ENCODE measurements at places on chromosomes 7 and 10.
A peak's percentile ranks its signal among the peaks of the same experiment; 100 is the strongest.

DNA sequence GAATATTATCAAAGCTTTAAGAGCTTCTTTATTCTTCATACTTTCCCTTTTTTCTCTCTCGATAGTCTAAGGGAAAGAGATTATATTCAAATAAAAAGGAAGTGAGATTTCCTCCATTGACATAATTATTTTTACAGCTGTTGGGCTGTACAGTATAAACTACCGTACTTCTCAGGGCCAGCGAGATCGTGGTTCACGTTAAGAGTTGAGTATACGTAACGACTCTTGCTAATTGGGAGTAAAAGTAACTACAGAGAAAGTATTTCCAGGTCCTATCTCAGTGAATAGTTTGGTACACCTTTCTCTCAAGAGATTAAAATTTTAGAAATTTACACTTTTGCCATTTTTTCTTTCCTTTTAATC is 57.8 kb downstream of the INPP5F start:
- no peak for DNase-seq

DNA sequence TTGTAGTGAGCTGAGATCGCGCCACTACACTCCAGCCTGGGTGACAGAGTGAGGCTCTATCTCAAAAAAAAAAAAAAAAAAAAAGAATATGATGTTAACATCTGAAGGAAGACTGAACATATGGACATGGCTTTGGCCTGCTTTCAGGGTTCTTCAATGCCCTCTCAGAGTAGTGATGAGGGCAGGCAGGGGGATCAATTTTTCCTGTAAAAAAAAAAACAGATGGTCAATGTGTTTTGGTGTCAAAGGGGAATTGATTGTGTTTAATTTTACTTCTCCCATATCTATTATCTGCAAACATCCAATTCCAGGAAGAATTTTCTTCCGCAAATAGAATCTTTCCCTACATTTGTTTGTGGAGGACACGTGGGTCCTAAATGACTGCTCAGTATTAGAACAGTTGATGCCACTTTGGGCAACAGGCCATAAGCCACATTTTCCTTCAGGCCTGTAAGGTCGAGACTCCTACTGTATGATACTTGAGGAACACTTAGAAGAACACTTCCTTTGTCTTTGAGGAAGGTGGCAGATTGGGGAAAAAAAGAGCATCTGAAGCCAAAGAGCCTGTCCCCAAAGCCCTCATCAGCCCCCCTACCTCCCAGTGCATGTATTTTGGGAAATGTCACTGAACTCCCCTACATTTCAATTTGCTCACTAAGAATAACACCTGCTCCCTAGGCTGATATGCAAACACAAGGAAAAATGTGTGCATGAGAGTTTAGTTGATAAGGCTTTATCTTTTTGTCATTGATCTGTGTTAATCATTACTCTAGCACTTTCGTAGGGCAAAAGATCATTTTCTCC is 28.3 kb downstream of the MGAM2 start:
- no peak for DNase-seq

DNA sequence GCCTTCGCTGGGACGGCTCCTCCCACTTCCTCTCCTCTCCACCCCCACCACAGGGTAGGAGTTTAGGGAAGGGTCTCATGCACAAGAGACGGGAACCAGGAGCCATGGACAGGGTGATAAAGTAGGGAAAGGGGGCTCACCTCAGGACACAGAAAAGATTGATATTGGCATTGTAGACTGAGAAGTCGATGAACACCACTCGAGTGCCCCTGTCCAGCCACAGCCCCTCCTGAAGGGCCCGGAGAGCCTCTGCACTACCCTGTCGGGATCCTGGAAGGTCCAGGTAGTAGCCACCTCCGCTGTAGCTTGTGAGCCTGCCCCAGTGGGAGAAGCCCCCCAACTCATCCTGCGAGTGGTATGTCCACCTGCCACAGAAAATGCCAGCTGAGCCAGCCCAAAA is 10.8 kb upstream of the BLOC1S2 start:
- no peak for DNase-seq

DNA sequence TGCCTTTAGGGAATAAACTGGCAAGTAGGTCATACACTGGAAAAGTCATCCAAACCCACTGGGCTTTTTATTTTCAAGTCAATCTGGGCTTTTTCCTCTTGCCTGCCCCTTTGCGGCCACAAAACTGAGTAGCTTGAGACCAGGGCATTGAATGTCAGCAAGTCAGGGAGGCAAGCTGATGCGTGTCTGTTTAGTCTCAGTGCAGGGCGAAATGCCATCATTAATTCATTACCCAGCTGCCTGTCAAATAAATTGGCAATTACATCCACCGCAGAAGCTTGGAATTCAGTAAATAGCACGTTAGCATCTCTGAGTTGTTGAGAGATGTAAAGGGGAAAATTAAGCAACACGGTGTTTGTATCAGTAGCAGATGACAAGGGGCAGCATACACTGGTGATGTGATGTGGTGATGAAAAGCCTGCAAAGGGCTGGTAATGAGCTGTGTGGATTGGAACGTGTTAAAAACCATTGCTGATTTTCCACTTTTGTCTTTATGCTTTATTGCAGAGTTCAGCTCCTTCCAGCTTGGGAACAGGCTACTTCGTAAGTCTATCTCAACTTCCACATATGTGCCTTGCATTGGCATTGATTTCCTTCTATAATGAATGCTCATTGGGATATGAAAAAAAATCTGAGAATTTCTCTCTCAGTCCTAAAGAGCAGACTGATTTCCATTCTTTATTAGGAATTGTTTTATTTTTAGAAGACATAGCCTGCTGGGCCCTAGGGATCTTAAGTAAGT is 535.9 kb downstream of the AUTS2 start:
- DNase-seq = no peak

GRCh38 chr7:26397796-26398426 is 106.2 kb downstream of the SNX10 start:
- DNase-seq = no peak

GRCh38 chr10:78964952-78965633 is 103.7 kb upstream of the ZMIZ1 start:
- DNase-seq = no peak

GRCh38 chr7:33107136-33108066 is 1.8 kb downstream of the RP9 start:
- peak; percentile 69 for DNase-seq

- DNase-seq = no peak
Observed at GRCh38 chr7:41122256-41122987, 580.5 kb downstream of the INHBA start.

- DNase-seq = no peak
Observed at GRCh38 chr7:99648843-99649242, 31.0 kb downstream of the CYP3A5 start.

DNA sequence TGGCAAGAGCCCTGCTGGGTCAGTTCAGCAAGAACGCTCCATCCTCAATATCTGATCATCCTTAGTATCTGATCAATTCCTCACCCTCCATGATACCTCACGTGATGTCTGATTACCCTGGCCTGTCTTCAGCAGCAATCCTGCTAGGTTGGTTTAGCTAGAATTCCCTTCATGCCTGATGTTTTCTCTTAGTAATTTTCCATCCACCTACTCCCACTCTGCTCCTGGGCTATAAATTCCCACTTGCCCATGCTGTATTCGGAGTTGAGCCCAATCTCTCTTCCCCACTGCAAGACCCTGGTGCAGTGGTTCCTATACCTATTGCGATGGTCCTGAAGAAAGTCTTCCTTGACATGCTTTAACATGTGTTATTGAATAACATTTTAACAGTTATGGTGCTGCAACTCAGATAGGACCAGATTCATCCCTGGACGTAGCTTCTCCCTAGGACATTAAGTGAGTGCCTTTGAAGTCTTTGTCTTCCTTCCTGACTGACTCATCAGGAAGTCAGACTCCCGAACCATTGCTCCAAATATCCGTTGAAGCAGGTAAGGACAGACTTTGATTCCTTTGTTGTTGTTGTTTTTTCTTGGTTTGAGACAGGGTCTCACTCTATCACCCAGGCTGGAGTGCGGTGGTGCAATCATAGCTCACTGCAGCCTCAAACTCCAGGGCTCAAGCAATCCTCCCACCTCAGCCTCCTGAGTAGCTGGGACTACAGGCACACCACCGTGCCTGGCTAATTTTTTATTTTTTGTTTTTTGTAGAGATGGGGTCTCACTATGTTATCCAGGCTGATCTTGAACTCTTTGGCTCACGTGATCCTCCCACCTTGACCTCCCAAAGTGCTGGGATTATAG is 29.4 kb upstream of the CLDN3 start:
- no peak for DNase-seq

DNA sequence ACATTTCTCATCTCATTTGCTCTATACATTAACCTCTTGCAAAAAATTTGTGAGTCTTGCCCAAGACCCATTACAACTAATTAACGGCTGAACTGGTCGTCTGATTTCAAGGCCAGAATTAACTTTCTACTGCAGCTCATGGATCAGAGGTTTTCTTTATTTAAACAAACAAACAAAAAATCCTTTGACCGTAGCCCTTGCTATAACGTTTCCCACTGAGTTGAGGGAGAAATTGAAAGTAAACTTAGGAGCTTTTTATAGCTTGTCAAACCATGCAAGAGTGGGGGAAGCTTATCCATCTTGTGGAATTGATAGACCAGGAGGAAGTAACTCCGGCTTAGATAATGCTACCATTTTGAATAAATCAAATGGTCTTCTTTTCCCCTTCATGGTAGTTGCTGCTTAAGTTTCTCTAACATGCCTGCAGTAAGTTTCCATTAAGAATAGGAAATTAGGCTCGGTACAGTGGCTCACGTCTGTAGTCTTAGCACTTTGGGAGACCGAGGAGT is 3.3 kb downstream of the SRGN start:
- DNase-seq = no peak

DNA sequence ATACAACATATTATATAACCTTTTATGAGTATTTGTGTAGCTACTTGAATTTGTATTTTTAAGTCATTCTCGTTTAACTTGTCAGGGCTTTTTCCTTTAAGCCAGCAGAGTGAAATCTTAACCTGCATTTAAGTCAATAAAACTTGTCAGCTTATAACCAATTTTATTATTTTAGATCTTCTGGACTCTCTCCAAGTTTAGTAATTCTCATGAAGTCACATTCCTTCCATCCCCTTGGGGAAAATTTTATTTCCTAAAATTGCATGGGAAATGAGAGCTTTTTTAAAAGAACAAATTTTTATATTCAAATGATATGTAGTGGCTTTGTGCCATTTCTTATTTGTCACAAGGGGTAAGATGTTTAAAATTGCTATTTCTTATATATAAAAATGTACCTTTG is 74.0 kb downstream of the SEPTIN7 start:
- DNase-seq = no peak

DNA sequence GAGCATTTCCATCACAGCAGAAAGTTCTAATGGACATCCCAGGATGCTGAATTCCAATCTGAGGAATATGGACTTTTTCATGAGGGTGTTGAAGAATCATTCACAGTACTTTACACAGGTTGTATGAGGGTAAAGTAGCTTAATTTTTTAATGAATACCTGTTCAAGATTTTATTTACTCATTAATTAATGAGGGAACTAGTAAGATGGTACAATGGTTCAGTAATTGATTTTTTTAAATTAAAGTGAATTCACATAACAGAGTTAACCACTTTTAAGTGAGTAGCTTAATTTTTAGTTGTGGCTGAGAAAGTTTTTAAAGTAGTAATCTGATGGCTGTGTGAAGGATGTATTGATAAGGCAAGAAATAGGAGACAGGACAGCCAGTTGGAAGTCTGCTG is 266.5 kb downstream of the GFRA1 start:
- DNase-seq = no peak

DNA sequence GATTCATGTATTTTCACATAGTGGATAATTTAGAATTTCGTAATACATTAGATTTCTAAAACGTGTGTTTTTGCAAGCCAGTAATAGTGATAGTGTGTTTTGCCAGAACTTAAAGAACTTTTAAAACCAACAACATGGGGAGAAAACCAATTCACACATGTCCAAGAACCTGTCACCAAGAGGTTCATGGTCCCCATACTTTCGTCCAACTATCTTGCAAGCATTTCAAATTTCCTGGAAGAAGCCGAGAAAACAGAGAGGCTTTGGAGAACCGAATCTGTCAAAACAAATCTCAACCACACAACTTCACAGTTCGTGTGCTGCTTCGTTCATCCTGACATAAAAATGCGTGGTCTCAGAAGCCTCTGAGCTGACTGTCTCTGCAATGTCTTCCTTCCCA is 31.9 kb downstream of the GFRA1 start:
- DNase-seq = no peak

DNA sequence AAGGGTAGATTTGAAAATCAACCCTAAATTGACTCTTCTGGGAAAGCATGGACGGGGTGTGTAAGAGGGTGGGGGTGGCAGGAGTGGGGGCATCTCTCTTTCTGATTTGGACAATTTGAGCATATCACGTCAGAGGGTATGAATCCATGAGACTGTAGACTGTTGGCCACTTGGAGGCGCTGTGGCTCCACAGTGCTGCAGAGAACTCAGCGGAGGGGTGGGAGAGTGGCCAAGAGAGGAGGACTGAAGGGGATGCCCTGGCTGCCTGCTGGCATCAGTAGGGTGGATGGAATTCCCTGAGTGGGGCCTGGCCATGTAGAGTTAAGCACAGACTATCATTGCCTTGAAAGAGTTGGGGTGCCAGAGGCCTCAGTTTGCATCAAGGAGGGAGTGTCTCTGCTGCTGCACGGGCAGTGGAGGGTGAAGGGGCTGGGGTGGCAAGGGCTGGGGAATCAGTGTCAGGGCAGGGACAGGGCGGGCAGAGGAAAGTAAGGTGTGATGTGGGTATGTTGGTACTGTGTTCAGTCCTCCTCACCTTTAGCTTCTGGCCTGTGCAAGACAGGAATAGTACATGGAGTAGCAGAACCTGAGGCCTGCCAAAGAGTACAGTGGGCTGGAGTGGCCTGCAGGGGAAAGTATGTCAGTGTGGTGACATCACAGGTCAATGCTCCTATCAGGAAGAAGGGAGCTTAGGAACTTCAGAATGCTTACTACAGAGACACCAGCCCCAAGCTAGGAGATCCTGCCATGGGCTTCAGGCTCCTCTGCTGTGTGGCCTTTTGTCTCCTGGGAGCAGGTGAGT is 133.5 kb upstream of the PRSS58 start:
- peak; percentile 22 for DNase-seq

- DNase-seq = no peak
Observed at GRCh38 chr10:67665491-67665890, 30.5 kb downstream of the CTNNA3 start.

GRCh38 chr7:38300175-38300574 is 26.7 kb upstream of the TARP start:
- peak; percentile 32 for DNase-seq

- DNase-seq = peak; percentile 22
Observed at GRCh38 chr10:88386821-88387773, 196.0 kb downstream of the RNLS start.

DNA sequence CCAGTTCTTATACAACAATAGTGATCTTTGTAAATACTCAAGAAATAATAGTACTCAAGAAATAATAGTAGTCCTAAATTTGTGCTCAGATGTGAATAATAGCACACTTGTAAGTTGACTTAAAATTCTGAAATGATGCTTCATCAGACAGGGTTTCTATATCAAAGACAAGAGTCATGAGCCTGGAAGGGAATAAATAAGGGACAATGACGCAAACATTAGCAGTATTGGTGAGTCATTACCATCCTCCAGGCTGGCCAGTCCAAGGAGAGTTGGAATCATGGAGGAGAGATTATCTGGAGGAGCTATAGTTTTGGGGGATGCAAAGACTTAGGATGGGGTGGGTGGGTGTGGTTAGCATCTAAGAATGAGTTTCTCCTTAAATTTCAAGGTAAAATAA is 6.1 kb upstream of the SH3PXD2A start:
- no peak for DNase-seq

- DNase-seq = no peak
Observed at GRCh38 chr7:100003711-100004661, 11.4 kb upstream of the ZKSCAN1 start.

GRCh38 chr10:26881600-26882331 is 21.0 kb upstream of the ABI1 start:
- DNase-seq = peak; percentile 40
